ENCODE measurements at places on chromosomes 7 and 10.

GRCh38 chr10:110209926-110210673 is 2.7 kb downstream of the MXI1 start:
- DNase-seq, result no peak

GRCh38 chr10:113099431-113100183 is 149.6 kb downstream of the TCF7L2 start:
- no peak for DNase-seq

DNA sequence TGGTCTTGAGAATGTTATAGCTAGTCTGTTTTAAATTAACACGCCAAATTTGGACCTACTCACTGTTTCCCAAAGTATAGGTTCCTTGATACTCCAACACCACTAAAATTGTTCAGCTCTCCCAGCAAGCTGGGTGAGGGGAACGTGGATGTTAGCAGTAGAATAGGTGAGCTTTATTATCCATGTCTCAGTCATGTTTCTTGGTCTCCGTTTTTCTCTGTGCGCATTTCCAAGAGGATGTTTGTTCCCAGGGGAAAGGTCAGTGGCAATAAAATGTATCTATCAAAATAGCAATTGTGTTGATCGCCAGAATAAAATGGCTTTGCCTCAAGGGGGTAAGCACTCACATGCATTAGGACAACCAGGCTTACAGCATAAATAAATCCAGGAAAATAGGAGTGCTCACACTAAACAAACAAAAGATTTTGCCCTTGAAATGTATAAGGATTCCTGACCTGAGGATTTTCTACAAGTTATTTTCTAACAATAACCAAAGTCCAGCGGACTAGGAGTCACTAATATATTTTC is 187.0 kb upstream of the C7orf33 start:
- no peak for DNase-seq

DNA sequence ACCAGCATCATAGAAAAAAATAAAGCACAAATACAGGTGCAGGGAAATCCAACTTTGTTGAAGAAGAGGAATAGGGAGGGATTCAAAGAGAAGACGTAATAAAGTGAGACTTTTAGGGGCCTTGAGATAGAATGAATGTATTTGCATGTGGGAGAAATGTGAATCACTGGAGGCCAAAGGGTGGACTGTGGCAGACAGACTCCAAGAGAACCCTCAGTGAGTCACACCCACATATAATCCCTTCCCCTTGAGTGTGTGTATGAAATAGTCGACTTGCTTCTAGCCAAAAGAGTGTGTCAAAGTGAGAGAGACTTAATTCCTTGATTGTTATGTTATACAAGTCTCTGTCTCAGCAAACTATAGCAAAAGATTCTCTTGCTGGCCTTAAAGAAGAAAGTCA is 101.3 kb upstream of the GHITM start:
- no peak for DNase-seq

GRCh38 chr7:39683216-39683845 is 60.0 kb downstream of the RALA start:
- no peak for DNase-seq

DNA sequence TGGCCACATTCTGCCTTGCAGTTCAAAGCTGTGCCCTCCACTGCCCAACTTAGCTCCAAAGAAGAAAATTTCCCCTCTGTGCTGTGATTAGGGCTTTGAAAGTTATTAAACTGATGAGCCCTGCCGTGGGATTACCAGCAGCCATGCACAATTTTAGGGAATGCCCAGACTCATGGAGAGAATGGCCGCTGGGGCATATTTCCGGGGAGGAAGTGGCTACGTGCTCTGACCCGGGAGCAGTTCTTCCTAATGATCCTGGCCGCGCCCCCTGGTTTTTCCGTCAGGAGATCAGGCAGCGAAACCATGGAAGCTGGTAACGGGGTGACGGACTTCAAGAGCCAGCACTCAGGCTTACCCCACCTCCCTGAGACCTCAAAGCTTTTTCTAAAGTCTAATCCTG is 365.5 kb upstream of the PFKP start:
- no peak for DNase-seq

Data from vagina (tissue), 2 donors.